ENCODE measurements at places on chromosomes 2 and 18.
A peak's percentile ranks its signal among the peaks of the same experiment; 100 is the strongest.

GRCh38 chr2:84972207-84972783 lies 1.3 kb downstream of the KCMF1 start:
- H3K27ac ChIP-seq = peak overlapping the region; percentile 69
- peaks cover 47% of the 10 kb centered on the region for H3K4me1 ChIP-seq
- H3K36me3 ChIP-seq = no peaks in the 10 kb centered on the region
- no peaks in the 10 kb centered on the region for H3K27me3 ChIP-seq
- H3K4me3 ChIP-seq = peak overlapping the region; percentile 48

- H3K4me3 ChIP-seq = no peak overlapping the region
- no peaks in the 10 kb centered on the region for H3K27me3 ChIP-seq
- no peak overlapping the region for H3K27ac ChIP-seq
- no peaks in the 10 kb centered on the region for H3K4me1 ChIP-seq
- no peak for DNase-seq
- H3K36me3 ChIP-seq = no peaks in the 10 kb centered on the region
Measured at GRCh38 chr2:154392256-154392655, 306.2 kb upstream of the KCNJ3 start.

DNA sequence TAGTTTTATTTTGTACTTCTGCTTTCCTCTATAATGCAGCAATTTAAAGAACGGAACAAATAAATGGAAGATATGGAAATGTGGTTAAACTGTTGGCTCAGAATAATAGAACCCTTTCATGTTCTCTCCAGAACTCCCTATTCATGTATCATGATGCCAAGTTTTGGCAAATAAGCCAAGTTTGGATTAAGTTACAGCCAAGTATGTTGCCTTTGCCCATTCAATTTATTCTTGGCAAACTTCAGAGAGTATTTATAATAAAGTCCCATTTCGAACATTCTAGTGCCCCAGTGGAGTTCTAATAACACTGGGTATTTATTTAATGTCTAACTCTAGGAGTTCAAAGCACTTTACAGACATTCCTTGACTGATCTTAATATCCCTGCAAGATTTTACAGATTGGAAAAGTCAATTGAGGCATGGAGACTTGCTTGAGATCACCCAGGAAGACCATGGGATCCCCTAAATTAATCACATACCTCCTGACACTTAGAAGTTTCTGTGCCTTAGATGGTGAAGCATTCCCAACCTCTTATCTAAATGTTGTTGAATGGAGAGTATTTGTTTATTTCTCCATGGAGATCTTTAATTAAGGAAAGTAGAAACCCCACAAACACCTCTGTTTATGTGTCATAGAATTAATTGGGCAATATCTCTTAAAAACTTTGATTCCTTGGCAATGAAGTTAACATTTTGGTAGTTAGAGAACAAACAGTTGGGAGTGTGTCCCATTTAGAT lies 106.7 kb downstream of the ACKR3 start:
- no peaks in the 10 kb centered on the region for H3K27me3 ChIP-seq
- H3K4me1 ChIP-seq = no peaks in the 10 kb centered on the region
- H3K4me3 ChIP-seq = no peak overlapping the region
- H3K27ac ChIP-seq = no peak overlapping the region
- no peak for DNase-seq
- H3K36me3 ChIP-seq = no peaks in the 10 kb centered on the region

GRCh38 chr2:212968284-212969081 lies 182.9 kb downstream of the IKZF2 start:
- no peak for DNase-seq
- peaks cover 3% of the 10 kb centered on the region for H3K36me3 ChIP-seq
- no peak overlapping the region for H3K4me3 ChIP-seq
- no peak overlapping the region for H3K27ac ChIP-seq
- no peaks in the 10 kb centered on the region for H3K27me3 ChIP-seq

DNA sequence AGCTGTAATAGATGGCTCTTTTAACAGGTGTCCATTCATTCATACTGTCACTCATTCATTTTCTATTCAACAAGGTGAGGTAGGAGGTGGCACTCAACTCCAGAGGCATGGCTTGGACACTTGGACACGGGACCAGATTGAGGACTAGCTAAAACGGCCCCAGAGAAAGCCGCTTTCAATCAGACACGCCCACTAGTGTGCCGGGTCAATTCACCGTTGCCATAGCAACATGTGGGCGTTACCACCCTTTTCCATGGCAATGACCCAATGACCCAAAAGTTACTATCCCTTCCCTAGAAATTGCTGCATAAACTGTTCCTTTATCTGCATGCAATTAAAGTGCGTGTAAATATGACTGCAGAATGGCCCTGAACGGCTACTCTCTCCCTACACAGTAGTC lies 49.2 kb upstream of the LGALSL start:
- H3K27ac ChIP-seq = no peak overlapping the region
- H3K4me3 ChIP-seq = no peak overlapping the region
- no peak for DNase-seq
- H3K4me1 ChIP-seq = peaks cover 7% of the 10 kb centered on the region

- no peak overlapping the region for H3K27ac ChIP-seq
- no peak overlapping the region for H3K4me3 ChIP-seq
- no peaks in the 10 kb centered on the region for H3K27me3 ChIP-seq
- H3K36me3 ChIP-seq = no peaks in the 10 kb centered on the region
- no peak for DNase-seq
Measured at GRCh38 chr2:152047824-152048471, 50.9 kb downstream of the CACNB4 start.

DNA sequence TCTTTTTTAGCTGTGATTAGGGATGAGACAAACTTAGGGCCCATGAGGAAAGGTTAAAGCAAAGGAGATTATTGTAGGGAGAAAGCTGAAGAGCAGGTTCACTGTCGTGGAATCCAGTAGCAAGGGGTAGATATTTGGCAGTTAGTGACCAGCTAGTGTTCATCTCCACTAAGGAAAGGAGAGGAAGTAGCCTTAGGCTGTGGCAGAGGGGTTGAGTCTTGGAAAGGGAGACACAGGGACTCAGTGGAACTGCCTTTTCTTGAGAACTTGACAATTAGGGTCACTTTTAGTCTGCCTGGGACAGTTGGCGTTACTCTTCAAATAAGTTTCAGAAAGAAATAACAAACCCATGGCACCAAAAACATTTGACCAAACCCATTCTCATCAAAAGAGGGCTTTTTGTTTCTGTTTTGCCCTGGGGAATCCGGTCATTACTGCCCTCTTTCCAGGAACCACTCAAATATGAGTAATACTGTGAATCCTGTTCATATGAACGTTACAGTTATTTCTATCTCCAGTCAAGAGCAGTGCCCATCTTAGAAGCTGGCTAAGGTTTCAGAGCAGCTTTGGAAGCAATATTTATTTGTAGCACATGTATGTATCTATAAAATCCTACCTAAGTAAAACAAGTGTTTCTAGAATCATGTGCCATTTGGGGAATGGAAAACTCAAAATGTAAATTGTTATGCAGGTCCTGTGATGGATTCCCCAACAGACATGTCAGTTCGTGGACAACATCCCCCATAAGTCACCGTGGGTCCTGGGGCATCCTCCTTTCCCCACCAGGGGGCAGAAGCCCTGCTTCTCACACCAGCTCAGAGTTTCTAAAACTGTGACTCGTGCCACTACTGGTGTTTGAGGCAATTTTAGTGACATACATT lies 77.3 kb upstream of the PHLPP1 start:
- H3K27ac ChIP-seq = no peak overlapping the region
- no peaks in the 10 kb centered on the region for H3K27me3 ChIP-seq
- peak; percentile 60 for DNase-seq
- H3K4me1 ChIP-seq = no peaks in the 10 kb centered on the region

DNA sequence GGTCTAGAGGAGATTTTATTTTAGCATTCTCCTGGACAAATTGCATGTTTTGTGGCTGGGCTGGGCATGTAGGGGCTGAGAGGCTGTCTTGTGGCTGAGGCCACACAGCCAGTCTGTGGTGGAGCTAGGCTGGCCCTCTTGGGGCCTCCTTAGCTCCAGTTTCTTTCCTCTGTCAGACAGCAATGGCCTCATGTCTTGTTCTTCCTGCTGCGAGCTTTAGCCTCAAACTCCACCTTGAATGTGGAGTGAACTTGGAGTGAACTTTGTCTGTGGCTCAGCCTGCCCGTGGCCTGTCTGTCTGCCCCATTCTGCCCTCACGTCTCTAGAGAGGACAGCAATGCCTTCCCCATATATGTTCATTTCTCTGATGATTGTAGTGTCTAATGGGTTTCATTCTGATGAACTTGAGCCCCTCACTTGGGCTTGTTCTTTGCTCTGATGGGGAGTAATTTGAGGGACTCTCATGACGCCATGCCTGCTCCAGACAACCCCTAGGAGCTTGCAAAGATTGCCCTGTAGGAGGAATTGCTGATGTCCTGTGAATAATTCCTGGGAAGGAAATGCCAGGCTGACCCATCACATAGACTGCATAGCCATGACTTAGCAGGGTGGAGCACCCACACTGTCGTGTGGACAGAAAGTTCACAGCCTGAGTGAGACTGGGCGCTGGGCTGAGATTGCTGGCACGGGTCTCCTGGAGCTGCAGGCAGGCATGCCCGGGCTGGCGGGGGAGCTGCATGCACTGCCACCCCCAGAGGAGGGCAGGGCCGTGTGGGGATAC lies 42.6 kb downstream of the ASAP2 start:
- H3K4me1 ChIP-seq = no peaks in the 10 kb centered on the region
- no peak overlapping the region for H3K4me3 ChIP-seq
- H3K27me3 ChIP-seq = no peaks in the 10 kb centered on the region
- H3K27ac ChIP-seq = no peak overlapping the region
- DNase-seq = no peak

- no peak overlapping the region for H3K4me3 ChIP-seq
- peak; percentile 31 for DNase-seq
- H3K4me1 ChIP-seq = no peaks in the 10 kb centered on the region
- no peaks in the 10 kb centered on the region for H3K27me3 ChIP-seq
- H3K36me3 ChIP-seq = no peaks in the 10 kb centered on the region
- no peak overlapping the region for H3K27ac ChIP-seq
Measured at GRCh38 chr2:175366815-175367214, 185.3 kb upstream of the ATP5MC3 start.

- H3K36me3 ChIP-seq = no peaks in the 10 kb centered on the region
- no peaks in the 10 kb centered on the region for H3K4me1 ChIP-seq
- peak; percentile 31 for DNase-seq
- H3K27me3 ChIP-seq = no peaks in the 10 kb centered on the region
Measured at GRCh38 chr2:65647249-65647842, 214.9 kb upstream of the SPRED2 start.

GRCh38 chr2:219445220-219445640 lies 10.6 kb downstream of the SPEG start:
- H3K4me1 ChIP-seq = peaks cover 6% of the 10 kb centered on the region
- no peak overlapping the region for H3K27ac ChIP-seq
- no peaks in the 10 kb centered on the region for H3K36me3 ChIP-seq
- H3K27me3 ChIP-seq = peaks cover 40% of the 10 kb centered on the region
- no peak for DNase-seq

GRCh38 chr2:38517284-38517683 lies 85.4 kb downstream of the HNRNPLL start:
- no peaks in the 10 kb centered on the region for H3K27me3 ChIP-seq
- H3K4me1 ChIP-seq = no peaks in the 10 kb centered on the region
- no peak for DNase-seq
- H3K36me3 ChIP-seq = no peaks in the 10 kb centered on the region
- no peak overlapping the region for H3K27ac ChIP-seq
- H3K4me3 ChIP-seq = no peak overlapping the region

DNA sequence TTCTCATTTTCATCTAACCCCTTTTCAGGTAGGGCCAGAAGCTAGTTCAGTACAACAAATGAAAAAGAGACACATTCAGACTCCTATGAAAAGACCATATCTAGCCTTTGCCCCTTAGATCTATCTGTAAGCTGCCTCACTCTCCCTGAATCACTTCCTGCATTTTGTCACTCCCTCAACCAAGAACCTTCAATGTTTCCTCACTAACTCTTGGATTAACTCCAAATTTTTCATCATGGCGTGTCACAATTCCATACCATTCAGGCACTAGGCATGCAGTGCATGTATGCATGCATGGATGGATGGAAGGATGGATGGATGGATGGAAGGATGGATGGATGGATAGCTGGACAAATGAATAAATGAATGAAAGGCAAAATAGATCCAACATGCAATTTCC lies 356.9 kb downstream of the TNS1 start:
- peaks cover 2% of the 10 kb centered on the region for H3K27me3 ChIP-seq
- H3K36me3 ChIP-seq = no peaks in the 10 kb centered on the region
- DNase-seq = no peak
- H3K27ac ChIP-seq = no peak overlapping the region

GRCh38 chr2:160214461-160215445 lies 14.7 kb upstream of the ITGB6 start:
- DNase-seq = no peak
- no peaks in the 10 kb centered on the region for H3K27me3 ChIP-seq
- H3K36me3 ChIP-seq = no peaks in the 10 kb centered on the region
- H3K27ac ChIP-seq = no peak overlapping the region

GRCh38 chr2:233700028-233700635 lies 7.4 kb downstream of the UGT1A6 start:
- no peak for DNase-seq
- H3K27me3 ChIP-seq = no peaks in the 10 kb centered on the region
- H3K4me1 ChIP-seq = no peaks in the 10 kb centered on the region
- no peak overlapping the region for H3K4me3 ChIP-seq
- H3K27ac ChIP-seq = no peak overlapping the region

- no peaks in the 10 kb centered on the region for H3K36me3 ChIP-seq
- no peak for DNase-seq
- no peak overlapping the region for H3K27ac ChIP-seq
- peaks cover 17% of the 10 kb centered on the region for H3K4me1 ChIP-seq
- no peaks in the 10 kb centered on the region for H3K27me3 ChIP-seq
Measured at GRCh38 chr2:231541645-231542044, 11.4 kb upstream of the NMUR1 start.

GRCh38 chr18:9088252-9088651 lies 14.2 kb upstream of the NDUFV2 start:
- no peaks in the 10 kb centered on the region for H3K36me3 ChIP-seq
- no peak overlapping the region for H3K4me3 ChIP-seq
- no peak for DNase-seq
- no peaks in the 10 kb centered on the region for H3K27me3 ChIP-seq

- H3K4me1 ChIP-seq = no peaks in the 10 kb centered on the region
- no peak overlapping the region for H3K27ac ChIP-seq
- H3K4me3 ChIP-seq = no peak overlapping the region
- no peaks in the 10 kb centered on the region for H3K36me3 ChIP-seq
- DNase-seq = no peak
Measured at GRCh38 chr2:159961037-159961436, 101.4 kb downstream of the PLA2R1 start.

- H3K4me1 ChIP-seq = no peaks in the 10 kb centered on the region
- DNase-seq = no peak
- no peaks in the 10 kb centered on the region for H3K27me3 ChIP-seq
- no peak overlapping the region for H3K4me3 ChIP-seq
- H3K27ac ChIP-seq = no peak overlapping the region
- H3K36me3 ChIP-seq = no peaks in the 10 kb centered on the region
Measured at GRCh38 chr2:15932394-15933183, 7.8 kb upstream of the MYCN start.

- H3K27me3 ChIP-seq = no peaks in the 10 kb centered on the region
- peak; percentile 11 for DNase-seq
- H3K4me3 ChIP-seq = no peak overlapping the region
- H3K36me3 ChIP-seq = no peaks in the 10 kb centered on the region
- H3K4me1 ChIP-seq = peaks cover 14% of the 10 kb centered on the region
Measured at GRCh38 chr18:46169464-46169941, 65.3 kb downstream of the HAUS1 start.
